Daoy (cell line): ENCODE measurements at places on chromosomes 1 and 21.

DNA sequence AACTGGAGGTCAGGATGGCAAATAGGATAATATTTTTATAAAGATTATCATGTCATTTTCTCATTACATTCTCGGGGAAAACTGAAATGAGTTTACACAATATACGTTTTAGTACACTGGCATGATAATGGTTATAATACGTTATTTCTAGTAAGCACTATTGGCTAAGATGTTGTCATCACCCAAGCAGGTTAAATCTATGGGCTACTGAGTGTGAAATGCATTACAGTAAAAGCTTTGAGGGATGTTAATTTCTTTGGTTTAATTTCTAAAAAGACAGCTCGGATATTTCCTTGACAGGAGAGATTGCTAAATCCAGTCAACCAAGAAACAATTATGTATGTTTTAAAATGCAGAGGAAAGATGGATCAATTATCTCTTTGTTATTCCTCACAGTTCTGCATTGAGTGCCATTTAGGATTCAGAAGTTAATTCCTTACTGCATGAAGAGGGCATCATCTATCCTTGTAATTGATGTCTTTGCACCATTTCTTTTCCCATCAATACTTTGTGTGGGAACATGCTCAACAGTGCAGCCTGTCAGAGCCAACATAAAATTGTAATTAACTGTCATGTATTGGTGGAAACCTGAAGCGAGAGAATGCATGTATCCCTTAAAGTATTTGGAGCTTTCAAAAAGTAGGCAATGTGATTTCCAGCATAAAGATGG, 222.4 kb upstream of the ZP4 start:
- DNase-seq = no peak

GRCh38 chr1:37262439-37263170, 211.8 kb upstream of the ZC3H12A start:
- no peak for DNase-seq

DNA sequence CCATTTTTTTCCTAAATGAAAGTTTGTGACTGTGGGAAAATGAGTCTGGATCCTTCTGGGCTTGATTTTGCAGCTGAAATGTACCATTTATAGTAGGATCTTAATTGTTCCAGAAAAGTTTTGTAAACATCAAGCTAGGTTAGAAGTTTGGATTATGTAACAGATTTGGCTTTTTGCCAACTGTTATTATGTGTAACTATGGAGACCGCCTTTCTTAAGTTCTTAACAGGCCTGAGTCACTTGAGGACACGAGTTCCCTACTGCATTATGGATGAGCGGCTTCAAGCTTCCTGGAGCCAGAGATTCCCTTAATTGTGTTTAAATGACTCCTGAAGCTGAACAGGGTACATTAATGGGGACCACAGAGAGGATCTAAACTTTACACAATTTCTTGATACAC, 22.2 kb downstream of the SLC25A33 start:
- peak; percentile 62 for DNase-seq

DNA sequence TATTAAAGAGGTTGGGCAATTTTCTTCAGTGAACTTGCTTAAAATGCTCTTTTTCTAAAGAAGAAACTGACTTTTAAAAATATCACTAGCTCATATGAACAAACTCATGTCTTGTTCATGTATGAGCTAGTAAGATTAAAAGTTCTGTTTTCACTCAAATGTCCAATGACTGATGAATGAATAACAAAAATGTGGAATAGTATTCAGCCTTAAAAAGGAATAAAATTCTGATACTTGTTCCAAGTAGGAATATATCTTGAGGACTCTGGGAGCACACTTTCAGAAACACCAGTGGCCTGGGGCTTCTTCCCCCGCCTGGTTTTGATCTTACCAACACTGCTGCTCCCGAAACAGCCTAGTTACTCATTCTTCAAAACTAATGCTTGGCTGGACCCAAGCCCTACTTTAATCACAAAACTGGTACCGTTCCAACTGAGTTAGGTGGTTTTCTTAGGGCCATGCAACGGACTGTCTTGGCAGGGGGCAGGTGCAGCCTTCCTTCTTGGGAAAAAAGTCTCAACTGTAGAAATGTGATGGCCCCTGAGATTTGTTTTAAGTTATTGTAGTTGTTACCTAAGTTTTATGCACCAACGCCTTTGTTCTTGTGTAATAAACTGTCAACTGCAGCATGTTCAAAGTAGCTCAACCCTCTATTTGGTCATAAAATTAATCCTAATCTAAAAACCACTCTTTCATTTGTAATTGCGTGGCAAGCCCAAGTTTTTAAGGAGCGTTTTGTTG, 116.0 kb downstream of the ETS2 start:
- DNase-seq = peak; percentile 32
